Activated CD4-positive, alpha-beta memory T cell treated with anti-CD3 and anti-CD28 coated beads, Interleukin-2, amount 10 ng/mL, durations not matched to agents 7 days and 5 days (primary cell): ENCODE measurements at places on chromosomes 11 and 22. TPM values are rescaled to one million over a fixed set of nuclear protein-coding genes. Genes with fewer than 3 reads are reported as not detected.

GRCh38 chr11:43928721-43929120, 13.7 kb upstream of the C11orf96 start:
- DNase-seq: no peak
- no peak overlapping the region for H3K27ac ChIP-seq
- H3K36me3 ChIP-seq: no peaks in the 10 kb centered on the region

GRCh38 chr11:75633409-75634066, 35.3 kb downstream of the MAP6 start:
- H3K4me3 ChIP-seq: no peak overlapping the region
- H3K36me3 ChIP-seq: no peaks in the 10 kb centered on the region
- H3K4me1 ChIP-seq: no peaks in the 10 kb centered on the region
- H3K27me3 ChIP-seq: peaks cover 56% of the 10 kb centered on the region
- no peak overlapping the region for H3K27ac ChIP-seq

Gene IGSF9B
- total RNA-seq: 70.8 TPM

DNA sequence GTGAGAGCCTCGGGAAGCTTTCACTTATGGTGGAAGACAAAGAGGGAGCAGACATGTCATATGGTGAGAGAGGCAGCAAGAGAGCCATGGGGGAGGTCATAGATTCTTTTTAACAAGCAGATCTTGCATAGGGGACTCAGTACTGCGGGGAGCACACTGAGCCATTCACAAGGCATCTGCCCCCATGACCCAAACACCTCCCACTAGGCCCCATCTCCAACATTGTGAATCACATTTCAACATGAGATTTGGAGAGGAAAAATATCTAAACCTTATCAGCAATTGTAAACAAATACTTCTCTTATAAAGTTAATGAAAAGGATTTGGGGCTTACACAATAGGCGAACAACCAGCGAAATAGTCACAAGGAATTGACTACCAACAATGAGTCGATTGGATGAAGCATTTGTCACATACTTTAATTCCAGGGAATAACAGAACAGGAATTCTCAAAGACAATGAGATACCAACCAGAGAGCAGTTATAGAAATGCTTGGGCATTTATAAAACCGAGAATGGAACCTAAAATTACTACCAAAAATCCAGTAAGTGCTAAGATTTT, 7.3 kb downstream of the DDI1 start:
- H3K27me3 ChIP-seq: no peaks in the 10 kb centered on the region
- H3K4me3 ChIP-seq: no peak overlapping the region
- H3K27ac ChIP-seq: no peak overlapping the region
- H3K4me1 ChIP-seq: no peaks in the 10 kb centered on the region
- H3K36me3 ChIP-seq: no peaks in the 10 kb centered on the region

Gene OR2AG2
- total RNA-seq: not detected

DNA sequence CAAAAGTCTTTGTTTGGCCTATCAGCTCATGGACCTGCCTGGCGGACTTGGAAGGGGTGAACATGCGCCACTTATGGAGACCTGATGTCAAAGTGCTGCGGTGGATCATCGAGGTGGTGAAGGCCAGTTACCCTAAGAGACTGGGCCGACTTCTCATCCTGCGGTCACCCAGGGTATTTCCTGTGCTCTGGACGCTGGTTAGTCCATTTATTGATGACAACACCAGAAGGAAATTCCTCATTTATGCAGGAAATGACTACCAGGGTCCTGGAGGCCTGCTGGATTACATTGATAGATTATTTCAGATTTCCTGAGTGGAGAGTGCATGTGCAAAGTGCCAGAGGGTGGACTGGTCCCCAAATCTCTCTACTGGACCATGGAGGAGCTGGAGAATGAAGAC, 17.9 kb downstream of the ALKBH3 start:
- no peak for DNase-seq
- peaks cover 23% of the 10 kb centered on the region for H3K36me3 ChIP-seq
- no peaks in the 10 kb centered on the region for H3K27me3 ChIP-seq
- H3K27ac ChIP-seq: no peak overlapping the region
- H3K4me3 ChIP-seq: no peak overlapping the region

DNA sequence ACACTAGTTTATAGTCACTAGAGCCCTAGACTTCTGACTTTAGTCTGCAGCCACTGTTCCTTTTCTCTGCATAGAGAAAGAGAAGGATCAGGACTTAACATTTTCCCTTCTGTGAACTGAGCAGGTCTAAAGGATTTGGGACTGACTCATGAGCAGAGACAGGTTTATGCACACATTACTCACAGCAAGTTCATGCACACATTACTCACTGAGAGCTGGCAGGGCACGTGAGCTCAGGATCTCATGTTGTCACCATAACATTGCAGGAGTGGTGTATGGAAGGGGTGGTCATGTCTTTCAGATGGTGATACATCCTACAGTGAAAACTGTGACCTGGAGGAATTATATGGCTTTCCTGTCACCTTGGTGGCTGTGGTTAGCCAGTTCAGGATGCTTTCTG, 56.4 kb downstream of the CEP164 start:
- H3K4me3 ChIP-seq: no peak overlapping the region
- peaks cover 20% of the 10 kb centered on the region for H3K36me3 ChIP-seq
- H3K4me1 ChIP-seq: peaks cover 3% of the 10 kb centered on the region
- H3K27ac ChIP-seq: no peak overlapping the region
- H3K27me3 ChIP-seq: no peaks in the 10 kb centered on the region

- DNase-seq: peak; percentile 17
- no peak overlapping the region for H3K27ac ChIP-seq
- no peak overlapping the region for H3K4me3 ChIP-seq
- peaks cover 22% of the 10 kb centered on the region for H3K4me1 ChIP-seq
Measured at GRCh38 chr22:24845041-24845898, 39.3 kb downstream of the SGSM1 start.

GRCh38 chr11:64814712-64815187, 4.4 kb upstream of the MEN1 start:
- peaks cover 4% of the 10 kb centered on the region for H3K36me3 ChIP-seq
- no peak for DNase-seq
- no peak overlapping the region for H3K27ac ChIP-seq
- no peak overlapping the region for H3K4me3 ChIP-seq
- peaks cover 12% of the 10 kb centered on the region for H3K4me1 ChIP-seq

GRCh38 chr11:124778281-124778680, 16.2 kb upstream of the ESAM start:
- H3K27me3 ChIP-seq: no peaks in the 10 kb centered on the region
- peaks cover 13% of the 10 kb centered on the region for H3K4me1 ChIP-seq
- no peak overlapping the region for H3K4me3 ChIP-seq
- no peak for DNase-seq
- H3K27ac ChIP-seq: no peak overlapping the region
- H3K36me3 ChIP-seq: peaks cover 2% of the 10 kb centered on the region

- no peak overlapping the region for H3K27ac ChIP-seq
- H3K4me3 ChIP-seq: no peak overlapping the region
- no peaks in the 10 kb centered on the region for H3K36me3 ChIP-seq
- no peaks in the 10 kb centered on the region for H3K27me3 ChIP-seq
Measured at GRCh38 chr11:104830080-104830479, 68.2 kb downstream of the CASP12 start.

GRCh38 chr11:67022341-67022933, 497 bp upstream of the SYT12 start:
- H3K27ac ChIP-seq: no peak overlapping the region
- H3K36me3 ChIP-seq: no peaks in the 10 kb centered on the region
- no peak overlapping the region for H3K4me3 ChIP-seq
- no peak for DNase-seq
- H3K27me3 ChIP-seq: peaks cover 60% of the 10 kb centered on the region
- H3K4me1 ChIP-seq: peaks cover 25% of the 10 kb centered on the region

- no peaks in the 10 kb centered on the region for H3K27me3 ChIP-seq
- H3K27ac ChIP-seq: no peak overlapping the region
- H3K4me1 ChIP-seq: no peaks in the 10 kb centered on the region
- DNase-seq: no peak
Measured at GRCh38 chr11:126591966-126592489, 236.5 kb downstream of the ST3GAL4 start.

Gene ABCC8
- not detected for total RNA-seq

DNA sequence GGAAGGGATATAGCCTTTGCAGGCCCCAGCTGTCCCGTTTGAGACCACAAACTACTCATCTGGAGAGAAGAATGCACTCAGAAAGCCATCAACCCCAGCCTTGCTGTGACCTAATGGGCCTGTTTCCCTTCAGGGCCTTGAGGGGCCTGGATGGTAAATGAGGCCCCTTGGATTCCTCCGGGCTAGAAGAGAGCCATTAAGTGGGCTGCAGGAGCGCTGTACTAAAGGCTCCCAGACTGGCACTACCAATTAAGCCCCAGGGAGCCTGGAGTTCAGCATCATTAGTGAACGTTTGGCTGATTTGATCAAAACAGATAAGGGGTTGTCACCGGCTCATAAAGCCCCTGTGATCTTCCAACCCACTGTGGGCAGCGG, 23.0 kb downstream of the CD5 start:
- no peaks in the 10 kb centered on the region for H3K27me3 ChIP-seq
- DNase-seq: no peak
- H3K36me3 ChIP-seq: peaks cover 73% of the 10 kb centered on the region
- peaks cover 41% of the 10 kb centered on the region for H3K4me1 ChIP-seq

DNA sequence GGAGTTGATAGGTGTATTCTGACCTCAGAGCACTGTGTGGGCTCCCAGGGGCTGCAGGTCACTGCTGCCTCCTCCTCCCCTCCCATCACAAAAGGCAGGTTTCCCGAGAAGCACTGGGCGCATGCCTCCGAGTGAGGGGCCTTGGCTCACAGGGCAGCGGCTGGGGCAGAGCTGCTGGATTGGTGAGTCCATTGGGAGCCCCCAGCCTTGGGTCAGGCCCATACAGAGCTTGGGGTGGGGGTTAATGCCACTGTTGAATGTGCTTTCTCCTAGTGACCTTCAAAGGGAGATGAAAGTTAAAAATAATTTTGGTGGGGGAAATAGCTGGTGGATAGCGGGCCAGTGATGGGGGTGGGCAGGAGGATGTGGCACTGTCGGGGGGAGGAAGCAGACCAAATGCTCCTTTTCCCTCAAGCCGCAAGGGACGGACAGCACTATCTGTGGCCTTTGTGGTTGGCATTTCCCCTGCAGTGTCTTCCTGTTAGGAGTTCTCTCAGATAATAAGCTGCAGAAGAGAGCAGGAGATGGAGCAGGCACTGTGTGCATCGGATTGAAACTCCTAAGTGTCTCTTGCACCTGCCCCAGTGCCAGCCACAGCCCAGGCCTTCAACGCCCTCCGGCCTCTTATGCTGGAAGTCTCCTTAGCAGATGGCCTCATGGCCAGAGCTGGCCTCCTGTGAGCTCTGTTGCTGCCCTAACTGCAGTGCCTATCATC, 3.2 kb downstream of the TUBA8 start:
- no peak overlapping the region for H3K27ac ChIP-seq
- H3K36me3 ChIP-seq: no peaks in the 10 kb centered on the region
- H3K4me3 ChIP-seq: no peak overlapping the region
- H3K4me1 ChIP-seq: peaks cover 24% of the 10 kb centered on the region
- DNase-seq: no peak

- peaks cover 40% of the 10 kb centered on the region for H3K4me1 ChIP-seq
- H3K4me3 ChIP-seq: peak overlapping the region; percentile 70
- no peaks in the 10 kb centered on the region for H3K27me3 ChIP-seq
- H3K36me3 ChIP-seq: peaks cover 32% of the 10 kb centered on the region
Measured at GRCh38 chr11:64357904-64358535, 942 bp upstream of the RPS6KA4 start.

DNA sequence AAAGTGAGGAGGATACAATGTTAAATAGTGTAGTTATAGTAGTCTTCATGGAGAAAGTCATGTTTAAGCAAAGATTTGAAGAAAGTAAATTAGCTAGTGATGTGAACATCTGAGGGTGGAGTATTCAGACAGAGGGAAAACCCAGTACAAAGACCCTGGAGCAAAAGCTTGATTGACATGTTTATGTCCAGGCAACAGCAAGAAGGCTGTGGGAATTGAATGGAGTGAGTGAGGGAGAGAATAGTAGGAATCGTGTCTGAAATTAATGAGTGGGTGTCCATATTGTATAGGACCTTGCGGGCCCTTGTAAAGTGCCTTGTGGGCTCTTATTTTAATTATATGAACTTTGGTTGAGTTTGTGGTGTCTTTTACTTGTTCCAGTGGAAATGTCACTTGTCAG, 424.1 kb upstream of the KIRREL3 start:
- no peak overlapping the region for H3K27ac ChIP-seq
- no peaks in the 10 kb centered on the region for H3K27me3 ChIP-seq
- no peak overlapping the region for H3K4me3 ChIP-seq
- H3K4me1 ChIP-seq: no peaks in the 10 kb centered on the region
